COLO829 (cell line): ENCODE measurements at places on chromosomes 13 and 19.

- DNase-seq = no peak
Observed at GRCh38 chr13:26540334-26540733, 17.1 kb upstream of the WASF3 start.

DNA sequence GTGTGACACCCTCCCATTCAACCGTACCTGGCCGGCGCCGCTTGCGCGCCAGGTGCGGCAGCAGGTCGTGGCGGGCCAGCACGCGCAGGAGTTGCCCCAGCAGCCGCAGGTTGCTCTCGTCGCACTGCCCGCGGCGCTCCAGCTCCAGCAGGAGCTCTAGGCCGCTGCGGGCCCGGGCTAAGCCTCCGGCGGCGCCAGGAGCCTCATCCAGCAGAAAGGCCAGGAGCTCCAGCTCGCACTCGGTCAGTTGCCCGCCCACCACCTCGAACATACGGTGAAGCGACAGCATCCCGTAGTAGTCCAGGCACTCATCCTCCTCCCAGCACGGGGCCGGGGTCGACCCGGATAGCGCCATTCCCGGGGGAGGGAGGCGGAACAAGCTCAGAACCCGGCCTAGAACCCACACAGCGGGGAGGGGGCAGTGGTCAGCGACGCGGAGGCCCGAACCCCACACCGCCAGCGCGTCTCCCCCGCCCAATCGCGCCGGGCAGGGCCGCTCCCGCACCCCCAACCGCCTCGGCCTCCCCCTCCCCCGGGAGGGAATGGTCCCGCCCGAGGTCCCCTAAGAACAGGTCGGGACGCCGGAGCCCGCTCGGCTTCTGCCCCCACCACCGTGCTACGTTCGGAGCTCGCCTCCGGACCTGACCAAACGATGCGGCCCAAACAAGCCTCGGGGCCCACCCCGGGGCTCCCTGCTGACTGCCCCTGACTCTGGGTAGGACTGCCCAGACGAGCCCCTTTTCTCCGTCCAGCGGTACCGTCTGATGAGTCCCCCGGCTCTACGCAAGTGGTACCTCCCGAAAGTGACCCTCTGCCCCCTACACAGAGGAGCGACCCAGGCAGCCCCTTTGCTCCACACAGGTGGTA, 591 bp downstream of the DEDD2 start:
- DNase-seq = no peak

- peak; percentile 92 for DNase-seq
Observed at GRCh38 chr19:46288896-46289588, 7.8 kb upstream of the HIF3A start.

DNA sequence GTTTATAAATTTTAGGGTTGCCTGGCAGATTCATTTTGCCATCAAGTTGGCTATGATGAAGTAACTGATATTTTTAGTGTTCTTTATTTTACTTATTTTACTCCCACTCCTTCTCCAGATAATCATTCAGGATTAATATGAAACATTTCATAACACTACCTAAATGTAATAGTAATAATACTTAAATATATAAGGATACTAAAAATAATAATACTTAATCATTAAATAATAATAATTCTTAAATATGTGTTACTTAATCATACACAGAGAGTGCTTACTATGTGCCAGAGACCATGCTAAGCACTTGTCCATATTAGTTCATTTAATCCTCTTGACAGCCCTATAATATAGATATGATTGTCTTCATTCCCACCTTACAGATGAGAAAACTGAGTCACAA, 23.0 kb upstream of the OXGR1 start:
- no peak for DNase-seq

GRCh38 chr19:52028780-52029123, 573 bp upstream of the ZNF614 start:
- DNase-seq = no peak
